ENCODE measurements at places on chromosomes 7 and 10.

- no peak for DNase-seq
Observed at GRCh38 chr7:94400022-94400421, 5.3 kb downstream of the COL1A2 start.

DNA sequence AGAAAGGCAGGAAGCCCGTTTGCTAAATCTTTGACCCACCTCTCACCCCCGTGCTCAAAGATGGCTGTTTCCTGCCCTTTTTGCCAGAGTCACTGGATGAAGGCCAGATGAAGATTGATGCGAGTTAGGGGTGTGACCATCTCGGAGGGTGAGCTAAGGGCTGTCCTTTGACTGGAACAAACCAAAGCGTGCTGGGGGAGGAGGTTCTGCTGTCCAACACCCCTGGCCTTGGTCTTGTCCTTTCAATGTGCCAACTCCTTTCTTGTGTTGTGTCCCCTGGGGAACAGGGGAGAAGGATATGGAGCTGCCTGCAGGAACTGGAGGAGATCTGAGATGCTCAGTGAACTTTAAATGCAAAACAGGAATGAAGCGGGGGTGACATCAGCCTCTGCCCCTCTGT, 90.3 kb upstream of the ADAM12 start:
- DNase-seq, result no peak

GRCh38 chr7:77783111-77783510, 15.1 kb downstream of the TMEM60 start:
- DNase-seq, result no peak

DNA sequence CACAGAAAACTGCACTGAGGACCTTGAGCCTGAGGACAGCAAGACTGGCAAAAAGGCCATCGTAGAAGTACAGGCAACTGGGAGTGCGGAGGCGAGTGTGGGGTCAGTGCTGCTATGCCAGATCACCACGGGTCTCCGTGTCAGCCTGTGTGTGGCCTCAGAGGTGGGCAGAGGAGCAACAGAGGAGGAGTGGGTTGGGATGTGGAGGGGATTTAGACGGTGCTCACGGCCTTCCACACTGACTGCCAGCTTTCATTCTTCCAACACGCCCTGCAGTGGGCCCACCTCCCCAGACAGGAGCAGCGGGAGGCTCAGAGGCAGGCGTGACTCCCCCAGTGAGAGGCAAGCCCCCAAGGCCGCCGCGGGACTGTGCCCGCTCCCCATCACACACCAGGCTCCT, 17.0 kb upstream of the ZMIZ1 start:
- no peak for DNase-seq

- no peak for DNase-seq
Observed at GRCh38 chr10:124245191-124245590, 151.8 kb upstream of the CHST15 start.

All from cortex of kidney (tissue), 1 donor.